ENCODE measurements at places on chromosomes 7 and 10.

DNA sequence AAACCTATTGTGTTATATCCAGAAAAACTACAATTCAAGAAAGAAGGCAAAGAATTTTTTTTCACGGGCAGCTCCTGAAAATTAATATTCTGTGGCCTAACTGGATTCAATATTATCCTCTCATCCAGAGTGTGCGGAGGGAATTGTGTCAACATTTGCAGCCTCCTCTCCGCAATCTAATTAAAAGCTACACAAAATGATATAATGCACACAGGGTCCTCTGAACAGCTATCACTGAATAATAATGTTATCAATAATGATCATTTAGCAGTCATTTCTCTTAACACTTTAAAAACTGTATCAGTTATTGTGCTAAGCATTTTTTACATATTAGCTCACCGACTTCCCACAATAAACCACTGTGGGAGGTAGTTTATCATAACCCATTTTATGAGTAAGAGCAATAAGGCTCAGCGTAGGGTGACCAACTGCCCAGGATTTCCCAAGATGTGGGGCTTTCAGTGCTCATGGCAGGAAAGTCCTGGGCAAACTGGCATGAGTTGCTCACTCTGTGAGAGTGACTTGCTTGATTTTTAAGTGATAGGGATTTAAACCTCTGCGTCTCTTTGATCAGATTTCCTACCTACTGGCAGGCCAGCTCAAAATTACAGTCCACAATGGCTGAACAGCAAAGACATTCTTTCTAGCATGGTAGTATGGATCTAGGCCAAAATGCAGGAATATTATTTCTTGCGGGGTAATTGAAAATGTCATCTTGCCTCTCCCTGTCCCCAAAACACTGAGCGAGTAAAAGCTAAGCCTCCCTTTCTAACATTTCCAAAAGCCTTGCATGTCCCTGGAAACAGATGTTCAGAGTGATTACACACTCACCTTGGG is 65.7 kb downstream of the AOAH start:
- DNase-seq = no peak

DNA sequence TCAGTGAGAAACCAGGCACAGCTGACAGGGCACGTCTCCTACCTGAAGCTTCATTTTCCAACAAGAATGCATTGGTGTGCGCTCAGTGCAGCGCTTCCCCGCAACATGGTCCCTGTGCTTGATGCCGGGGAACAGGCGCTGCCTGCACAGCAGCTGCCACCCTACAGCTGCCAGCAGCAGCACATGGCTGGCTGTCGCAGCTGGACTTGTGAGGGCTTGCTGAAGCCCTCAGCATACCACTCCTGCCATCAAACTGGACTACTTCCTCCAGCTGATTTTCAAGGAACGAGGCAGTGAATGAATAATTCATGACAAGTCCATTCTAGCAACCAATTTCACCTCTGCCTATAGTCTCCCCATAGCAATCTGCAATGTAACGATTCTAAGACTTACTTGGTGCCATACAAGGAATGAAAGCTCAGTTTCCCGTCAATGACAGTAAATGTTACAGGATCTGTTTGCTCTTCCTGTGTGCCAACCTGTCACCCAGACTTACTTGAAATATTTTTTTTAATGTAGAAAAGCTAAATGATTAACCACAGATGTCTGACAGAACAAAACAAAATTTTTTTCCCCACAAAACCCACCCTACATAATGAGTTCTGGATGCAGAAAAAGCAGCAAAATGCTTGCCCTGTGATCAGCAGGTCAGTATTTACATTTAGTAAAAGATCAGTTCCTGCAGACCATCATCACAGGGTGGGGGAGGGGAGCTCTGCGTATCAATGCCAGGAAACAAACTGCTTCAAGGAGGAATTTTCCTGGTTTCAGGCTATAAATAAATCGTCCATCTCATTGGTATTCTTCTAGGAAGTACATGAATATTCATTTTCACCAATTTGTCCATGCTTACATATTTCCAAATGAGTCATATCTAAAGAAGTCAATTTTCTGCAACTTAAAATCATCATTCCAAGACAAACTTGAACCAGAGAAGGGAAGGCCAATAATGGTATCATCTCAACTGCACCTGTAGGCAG is 140.6 kb downstream of the ALOX5 start:
- DNase-seq = no peak

- peak; percentile 54 for DNase-seq
These were observed 46.1 kb upstream of the SLF2 start for GRCh38 chr10:100866575-100867098.

GRCh38 chr10:51599647-51600046 is 99.7 kb downstream of the CSTF2T start:
- DNase-seq = no peak

DNA sequence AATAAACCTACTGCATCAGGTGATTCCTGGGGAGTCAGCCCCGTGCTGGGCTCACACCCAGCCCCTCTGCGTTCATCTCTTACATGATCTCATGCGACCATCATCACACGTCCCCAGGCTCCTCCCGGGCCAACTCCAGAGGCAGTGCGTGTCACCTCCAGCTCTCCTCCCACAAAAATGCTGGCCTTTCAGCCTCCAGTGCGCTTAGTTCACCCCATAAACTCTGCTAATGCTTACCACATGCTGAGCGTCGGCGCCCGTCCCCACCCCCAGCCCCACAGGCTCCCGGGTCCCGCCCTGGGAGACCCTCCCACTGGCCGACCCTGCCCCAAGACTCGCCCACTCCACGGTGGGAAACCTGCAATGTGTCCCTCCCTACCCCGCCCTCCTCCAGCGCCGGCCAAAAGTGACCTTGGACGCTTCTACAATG is 816 bp upstream of the SDK1 start:
- no peak for DNase-seq

DNA sequence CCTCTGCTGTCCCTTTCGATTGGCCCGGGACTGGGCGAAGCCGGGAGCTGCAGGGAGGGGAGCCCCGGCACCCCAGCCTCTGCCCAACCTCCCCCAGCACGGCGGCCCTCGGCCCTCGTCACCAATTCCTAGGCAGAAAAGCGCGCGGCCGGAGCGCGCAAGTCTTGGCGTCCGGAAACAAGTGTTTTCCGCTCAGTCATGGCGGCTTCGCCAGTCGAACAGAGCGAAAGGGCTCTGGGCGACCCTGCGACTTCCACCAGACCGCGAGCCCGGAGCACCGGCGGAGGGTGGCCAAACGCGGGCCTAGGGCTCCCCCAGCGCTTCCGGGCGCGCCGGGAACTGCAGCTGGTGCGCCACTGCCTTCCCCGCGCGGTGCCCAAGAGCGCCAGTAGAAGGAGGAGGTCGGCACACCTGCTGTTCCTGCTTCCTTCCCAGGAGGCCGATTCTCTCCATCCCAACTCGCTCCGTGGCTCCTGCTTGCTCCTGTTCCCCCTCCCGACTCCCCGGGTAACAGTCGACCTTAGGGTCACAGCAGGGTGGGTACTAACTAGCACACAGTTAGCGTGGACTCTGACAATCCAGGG is 729.9 kb downstream of the ZWINT start:
- no peak for DNase-seq

GRCh38 chr10:54478601-54479000 is 322.4 kb downstream of the PCDH15 start:
- no peak for DNase-seq

- no peak for DNase-seq
These were observed 190.9 kb upstream of the YAE1 start for GRCh38 chr7:39375047-39375873.

DNA sequence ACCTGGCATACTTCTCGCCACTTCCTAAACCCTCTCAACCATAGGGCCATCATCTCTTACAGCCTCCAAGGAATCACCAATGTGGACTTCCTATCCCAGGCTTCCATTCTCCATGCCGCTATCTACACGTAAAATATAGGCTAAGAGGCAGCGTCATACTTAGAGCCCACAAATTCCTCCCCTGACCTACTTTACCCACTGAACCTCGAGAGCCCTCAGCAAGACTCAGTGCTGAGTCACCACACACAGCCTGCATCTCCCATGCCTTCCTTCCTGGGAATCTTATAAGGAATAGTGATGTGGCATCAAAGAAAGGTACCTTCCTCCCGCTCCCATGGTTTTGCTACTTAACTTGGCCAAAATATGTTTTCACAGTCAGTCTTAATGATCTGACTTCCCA is 435.6 kb upstream of the NFE2L3 start:
- DNase-seq = no peak

- no peak for DNase-seq
These were observed 630 bp upstream of the VSTM4 start for GRCh38 chr10:49115796-49116508.

GRCh38 chr7:26151096-26151495 is 902 bp upstream of the NFE2L3 start:
- peak; percentile 73 for DNase-seq

GRCh38 chr7:66052447-66052846 is 23.2 kb upstream of the ASL start:
- no peak for DNase-seq

DNA sequence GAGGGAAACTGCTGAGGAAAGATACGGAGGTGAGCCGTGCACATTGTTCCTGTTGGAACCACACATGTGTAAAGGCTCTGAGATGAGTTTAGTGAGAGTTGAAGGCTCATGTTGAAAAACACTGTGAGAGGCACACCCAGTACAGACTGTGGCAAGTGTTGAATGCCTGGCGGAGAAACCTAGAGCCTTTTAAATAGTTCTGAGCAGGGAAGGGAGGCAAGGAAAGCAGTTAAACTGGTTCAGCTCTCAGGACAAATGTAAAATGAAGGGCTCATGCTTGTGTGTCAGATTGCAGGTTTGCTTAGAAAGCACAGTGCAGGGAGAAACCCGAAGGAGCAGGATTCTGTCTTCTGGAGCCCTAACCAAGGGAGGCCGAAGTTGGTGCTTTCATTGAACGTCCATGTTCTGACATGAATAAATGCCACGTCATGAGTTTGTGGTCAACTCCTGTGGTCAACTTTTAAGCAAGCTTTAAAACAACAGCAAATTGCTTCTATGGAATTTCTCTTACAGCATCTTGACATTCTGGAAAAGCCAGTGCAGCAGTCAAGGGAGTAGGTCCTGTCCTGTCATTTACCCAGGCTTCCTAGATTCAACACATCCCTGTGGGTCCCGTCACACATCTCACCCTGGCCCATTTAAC is 650.9 kb upstream of the GALNT17 start:
- no peak for DNase-seq

DNA sequence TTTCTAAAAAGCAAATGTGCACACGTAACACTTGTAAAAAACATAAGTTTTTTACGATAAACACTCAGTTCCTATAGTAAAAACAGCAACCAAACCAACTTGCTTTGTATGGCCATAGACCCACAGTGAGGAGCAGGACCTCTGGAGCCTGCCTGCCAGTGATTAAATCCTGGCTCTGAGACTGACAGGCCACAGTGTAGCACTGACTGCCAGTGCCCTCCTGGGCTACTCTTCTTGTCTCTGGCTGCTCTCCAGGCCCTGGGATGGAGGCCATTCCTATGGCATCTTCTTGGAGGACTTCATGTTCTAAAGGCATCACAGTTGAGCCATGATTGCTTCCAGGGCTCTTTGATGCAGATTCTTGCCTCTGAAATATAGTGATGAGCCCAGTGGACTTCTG is 22.7 kb upstream of the TMEM254 start:
- DNase-seq = no peak

GRCh38 chr7:74365322-74366022 is 76.3 kb downstream of the CLIP2 start:
- peak; percentile 46 for DNase-seq

DNA sequence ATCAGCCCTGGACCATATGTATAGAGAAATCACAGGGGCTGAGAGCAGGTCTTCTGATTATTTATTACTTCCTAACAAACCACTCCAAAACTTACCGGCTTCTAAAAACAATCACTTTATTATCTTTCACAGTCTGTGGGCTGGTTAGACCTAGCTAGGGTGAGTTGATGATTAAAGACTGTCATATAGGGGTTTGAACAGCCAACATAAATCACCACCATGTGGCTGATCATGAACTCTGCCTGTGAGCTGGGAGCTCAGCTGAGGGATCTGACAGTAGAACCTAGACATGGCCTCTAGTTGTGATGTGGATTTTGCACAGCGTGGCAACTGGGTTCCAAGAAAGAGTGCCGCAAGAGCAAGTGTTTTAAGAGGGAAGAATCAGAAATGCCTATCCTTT is 305.4 kb downstream of the CSTF2T start:
- DNase-seq = no peak

DNA sequence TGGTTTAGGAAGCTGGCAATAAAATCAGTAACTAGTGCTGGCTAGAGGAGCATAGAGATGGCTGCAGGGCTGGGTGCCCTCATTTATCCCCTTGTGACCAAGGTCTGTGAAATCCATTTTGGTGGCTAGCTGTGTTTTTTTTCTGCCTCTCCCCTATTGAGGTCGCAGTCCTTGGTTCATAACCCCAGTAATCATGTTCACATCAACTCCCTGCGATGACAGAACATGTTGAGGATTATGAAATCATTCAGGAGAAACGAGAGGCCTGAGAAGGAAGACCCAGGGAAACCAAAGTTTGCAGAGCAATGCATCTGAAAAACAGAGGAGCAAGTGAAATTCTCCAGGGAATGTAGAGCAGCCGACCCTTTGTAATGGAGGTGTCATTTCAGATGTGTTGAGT is 126.9 kb downstream of the TACC2 start:
- no peak for DNase-seq

GRCh38 chr10:88433565-88434186 is 149.4 kb downstream of the RNLS start:
- no peak for DNase-seq

- DNase-seq = no peak
These were observed 2.0 kb downstream of the BAG3 start for GRCh38 chr10:119653209-119653608.

DNA sequence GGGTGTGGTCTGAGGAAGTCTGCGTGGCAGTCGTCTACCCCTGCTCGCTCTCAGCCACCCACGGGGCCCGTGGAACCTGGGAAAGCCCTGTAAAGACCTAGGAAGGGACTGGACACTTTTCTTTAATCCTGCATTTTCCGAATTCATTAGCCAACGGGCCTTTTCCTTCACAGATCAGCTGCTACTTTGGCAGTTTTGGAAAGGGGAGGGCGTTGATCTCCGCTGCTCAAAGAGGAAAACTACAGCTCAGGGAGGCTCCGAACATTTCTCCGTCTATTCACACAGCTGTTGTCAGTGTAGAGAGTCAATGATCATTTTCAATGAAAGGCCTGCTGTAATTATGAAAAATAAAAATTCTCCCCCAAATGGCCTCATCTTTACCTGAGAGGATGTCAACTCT is 450.1 kb upstream of the MKI67 start:
- no peak for DNase-seq

DNA sequence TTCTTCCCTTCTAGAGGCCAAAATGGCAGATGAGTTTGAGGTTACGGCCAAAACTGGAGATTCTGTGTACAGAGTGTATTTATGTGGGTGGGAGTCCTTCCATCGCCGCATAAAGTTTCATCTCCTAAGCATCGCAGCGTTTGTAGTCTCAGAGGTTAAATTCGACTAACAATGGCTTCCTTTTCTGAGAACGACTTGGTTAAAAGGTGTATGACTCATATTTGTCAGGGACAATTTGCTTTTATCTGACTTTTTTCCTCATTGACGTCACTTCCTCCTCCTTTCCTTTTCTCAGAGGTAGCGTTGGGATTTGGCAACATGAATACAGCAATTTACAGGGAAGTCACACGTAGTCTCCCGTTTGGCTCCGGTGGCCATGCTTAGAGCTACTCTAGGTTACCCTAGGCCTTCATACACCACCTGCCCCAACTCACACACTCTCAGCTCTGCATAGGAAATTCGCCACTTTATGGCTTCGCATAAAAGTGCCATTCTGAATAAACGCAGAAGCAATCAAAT is 37.6 kb upstream of the TCF7L2 start:
- no peak for DNase-seq

GRCh38 chr10:63376560-63377304 is 89.0 kb downstream of the JMJD1C start:
- no peak for DNase-seq

GRCh38 chr10:132270721-132271457 is 36.9 kb downstream of the STK32C start:
- no peak for DNase-seq
